ENCODE measurements at places on chromosomes 13 and 19. TPM values are rescaled to one million over a fixed set of nuclear protein-coding genes. Genes with fewer than 3 reads are reported as not detected.

Gene GNG7
- total RNA-seq = 0.88 TPM

Gene ZNF443
- 5.1 TPM for total RNA-seq

Gene ZNF98
- total RNA-seq = not detected

Gene ZNF723
- total RNA-seq = not detected

GRCh38 chr19:3580156-3580934 lies 4.9 kb upstream of the GIPC3 start:
- H3K4me3 ChIP-seq = no peak overlapping the region
- no peaks in the 10 kb centered on the region for H3K27me3 ChIP-seq
- DNase-seq = no peak

- H3K36me3 ChIP-seq = no peaks in the 10 kb centered on the region
- no peak overlapping the region for H3K27ac ChIP-seq
- H3K27me3 ChIP-seq = no peaks in the 10 kb centered on the region
- no peak for DNase-seq
Observed at GRCh38 chr13:107035186-107035585, 467.2 kb upstream of the ARGLU1 start.

- no peak for DNase-seq
- no peak overlapping the region for H3K4me3 ChIP-seq
- peaks cover 4% of the 10 kb centered on the region for H3K27me3 ChIP-seq
- H3K4me1 ChIP-seq = peaks cover 3% of the 10 kb centered on the region
- no peaks in the 10 kb centered on the region for H3K36me3 ChIP-seq
- no peak overlapping the region for H3K27ac ChIP-seq
Observed at GRCh38 chr19:20365146-20365545, 198.1 kb downstream of the ZNF486 start.

DNA sequence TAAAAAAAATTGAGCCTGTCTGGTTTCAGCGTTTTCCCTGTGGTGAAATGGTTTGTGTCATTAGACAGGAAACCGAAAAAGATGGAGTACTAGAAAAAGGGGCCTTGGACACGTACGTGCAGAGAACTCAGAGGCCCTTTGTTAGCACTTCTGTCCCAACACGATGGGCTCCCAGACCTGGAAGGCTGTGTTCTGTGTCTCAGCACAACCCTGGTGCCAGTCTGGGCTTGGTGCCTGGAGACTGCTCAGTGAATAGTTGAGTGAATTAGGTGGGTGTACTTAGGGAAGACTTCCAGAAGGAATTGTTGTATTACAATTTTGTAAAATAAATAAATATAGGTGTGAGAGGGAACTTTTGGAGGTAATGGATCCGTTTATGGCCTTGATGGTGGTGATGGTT lies 8.7 kb downstream of the ZNF71 start:
- peaks cover 86% of the 10 kb centered on the region for H3K36me3 ChIP-seq
- H3K27ac ChIP-seq = no peak overlapping the region
- peaks cover 3% of the 10 kb centered on the region for H3K4me1 ChIP-seq

- no peaks in the 10 kb centered on the region for H3K4me1 ChIP-seq
- no peaks in the 10 kb centered on the region for H3K27me3 ChIP-seq
- H3K4me3 ChIP-seq = no peak within 1 kb of the TSS
- DNase-seq = no peak
Observed at GRCh38 chr19:5913739-5914357, at the start of gene CAPS. Gene CAPS, plus strand, starts transcription at chr19:5914254. Its CDS starts 153 bp downstream, at chr19:5914407.

GRCh38 chr19:3684817-3685410 lies 15.4 kb downstream of the PIP5K1C start:
- DNase-seq = no peak
- no peak overlapping the region for H3K4me3 ChIP-seq
- H3K36me3 ChIP-seq = peaks cover 16% of the 10 kb centered on the region
- peaks cover 18% of the 10 kb centered on the region for H3K4me1 ChIP-seq
- H3K27ac ChIP-seq = no peak overlapping the region

- H3K4me1 ChIP-seq = no peaks in the 10 kb centered on the region
- no peak overlapping the region for H3K4me3 ChIP-seq
- peaks cover 9% of the 10 kb centered on the region for H3K27me3 ChIP-seq
- H3K27ac ChIP-seq = no peak overlapping the region
Observed at GRCh38 chr13:43924549-43925245, 45.0 kb downstream of the LACC1 start.

- peaks cover 9% of the 10 kb centered on the region for H3K36me3 ChIP-seq
- H3K4me3 ChIP-seq = no peak overlapping the region
- H3K4me1 ChIP-seq = no peaks in the 10 kb centered on the region
- H3K27me3 ChIP-seq = peaks cover 5% of the 10 kb centered on the region
- no peak for DNase-seq
Observed at GRCh38 chr13:42883771-42884467, 102.5 kb downstream of the FAM216B start.

DNA sequence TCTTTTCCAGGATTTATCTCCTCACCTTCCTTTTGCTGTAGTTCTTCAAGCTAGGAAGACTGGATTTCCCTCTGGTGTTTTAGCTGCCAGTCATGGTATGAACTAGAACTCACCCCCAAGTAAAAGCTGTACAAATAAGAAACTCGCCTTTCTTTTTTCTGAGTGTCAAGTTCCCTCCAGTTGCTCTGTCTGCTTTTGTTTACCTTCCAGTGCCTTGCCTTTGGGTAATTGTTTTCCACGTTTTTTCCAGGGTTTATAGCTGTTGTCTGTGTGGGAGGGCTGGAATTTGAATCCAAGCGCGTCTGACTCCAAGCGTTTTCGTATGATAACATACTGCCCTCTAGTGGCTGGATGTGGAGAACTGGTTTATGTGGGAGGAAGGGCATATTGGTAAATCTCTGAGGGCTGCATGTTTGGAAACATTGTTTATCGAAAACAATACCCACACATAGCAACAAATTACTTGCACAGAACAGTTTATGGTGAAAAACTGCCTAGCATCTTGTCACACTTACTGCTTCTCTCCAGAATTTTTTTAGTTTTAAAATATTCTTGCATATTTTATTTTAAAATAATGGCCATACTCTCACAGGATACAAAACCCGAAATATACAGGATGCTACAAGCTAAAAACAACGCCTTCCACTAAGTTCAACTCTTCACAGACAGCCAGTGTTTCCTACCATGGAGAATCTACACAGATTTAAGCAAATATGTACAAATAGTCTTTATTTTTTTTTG lies 19.2 kb downstream of the RCN3 start:
- H3K36me3 ChIP-seq = no peaks in the 10 kb centered on the region
- DNase-seq = peak; percentile 68

GRCh38 chr13:35485424-35485823 lies 8.9 kb upstream of the MAB21L1 start:
- no peaks in the 10 kb centered on the region for H3K36me3 ChIP-seq
- H3K27ac ChIP-seq = no peak overlapping the region
- H3K4me3 ChIP-seq = no peak overlapping the region
- no peaks in the 10 kb centered on the region for H3K4me1 ChIP-seq

- DNase-seq = peak; percentile 60
- peaks cover 18% of the 10 kb centered on the region for H3K27me3 ChIP-seq
- peak overlapping the region; percentile 51 for H3K27ac ChIP-seq
- peaks cover 3% of the 10 kb centered on the region for H3K4me1 ChIP-seq
- H3K36me3 ChIP-seq = no peaks in the 10 kb centered on the region
Observed at GRCh38 chr19:47723581-47723940, 10.3 kb downstream of the EHD2 start.

DNA sequence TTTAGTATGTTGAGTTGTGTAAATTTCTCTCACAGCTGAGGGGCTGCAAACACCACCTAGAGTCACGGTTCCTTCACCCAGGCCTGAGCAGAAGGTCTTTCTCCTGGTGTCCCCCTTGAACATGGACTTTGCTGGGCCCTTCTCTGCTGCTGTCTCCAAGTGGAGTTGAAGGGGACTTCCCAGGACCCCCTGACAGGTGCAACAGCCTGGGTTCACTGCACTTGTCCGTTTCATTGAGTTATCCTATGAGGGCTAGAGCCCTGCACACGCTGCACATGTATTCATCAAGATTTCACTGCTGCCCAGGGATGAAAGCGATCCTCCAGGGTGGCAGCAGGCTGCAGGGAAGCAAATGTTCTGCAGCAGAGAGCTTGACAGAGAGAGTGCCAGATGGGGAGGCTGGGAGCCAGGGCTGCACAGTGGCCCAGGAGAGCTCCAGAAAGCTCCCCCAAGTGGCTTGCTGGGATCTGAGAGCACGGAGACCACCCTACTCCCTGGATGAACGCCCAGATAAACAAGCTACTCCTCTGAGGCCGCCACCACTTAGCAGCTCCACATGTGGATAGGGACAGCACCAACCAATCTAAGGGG lies 10.3 kb downstream of the TMEM272 start:
- H3K4me3 ChIP-seq = no peak overlapping the region
- H3K27ac ChIP-seq = no peak overlapping the region
- H3K36me3 ChIP-seq = no peaks in the 10 kb centered on the region
- H3K27me3 ChIP-seq = no peaks in the 10 kb centered on the region
- peaks cover 27% of the 10 kb centered on the region for H3K4me1 ChIP-seq
- no peak for DNase-seq

DNA sequence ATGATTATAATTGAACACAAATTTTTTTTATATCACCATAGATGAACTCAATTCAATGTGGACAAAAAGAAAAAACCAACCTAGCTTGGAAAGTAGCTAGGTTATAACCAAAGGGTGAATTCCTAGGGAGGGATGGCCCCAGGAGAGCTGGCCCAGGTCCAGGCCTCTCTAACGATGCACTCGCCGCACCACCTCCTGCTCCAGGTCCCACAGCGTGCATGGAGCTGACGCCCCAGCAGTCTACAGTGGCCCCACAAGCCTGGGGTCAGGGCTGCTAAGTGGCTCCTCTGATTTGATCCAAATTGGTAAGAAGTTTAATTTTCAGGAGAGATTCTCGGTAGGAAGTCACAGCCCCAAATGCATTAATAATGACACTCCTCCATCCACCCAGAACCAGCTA lies 48.8 kb downstream of the TSHZ3 start:
- H3K4me1 ChIP-seq = no peaks in the 10 kb centered on the region
- DNase-seq = no peak
- H3K27me3 ChIP-seq = no peaks in the 10 kb centered on the region
- H3K27ac ChIP-seq = no peak overlapping the region

All from activated CD4-positive, alpha-beta memory T cell treated with anti-CD3 and anti-CD28 coated beads for 36 hours (primary cell).